Right atrium auricular region (tissue), 2 donors: ENCODE measurements at places on chromosomes 4 and X. TPM values are rescaled to one million over a fixed set of nuclear protein-coding genes. Genes with fewer than 3 reads are reported as not detected.

- no peak for DNase-seq
Observed at GRCh38 chr4:81350040-81350439, 121.7 kb downstream of the RASGEF1B start.

GRCh38 chr4:53013873-53014775 is 152.0 kb downstream of the RASL11B start:
- DNase-seq, result no peak

- DNase-seq, result no peak
Observed at GRCh38 chr4:4541040-4541631, 712 bp downstream of the STX18 start.

OTUD6A gene
- not detected for total RNA-seq

DNA sequence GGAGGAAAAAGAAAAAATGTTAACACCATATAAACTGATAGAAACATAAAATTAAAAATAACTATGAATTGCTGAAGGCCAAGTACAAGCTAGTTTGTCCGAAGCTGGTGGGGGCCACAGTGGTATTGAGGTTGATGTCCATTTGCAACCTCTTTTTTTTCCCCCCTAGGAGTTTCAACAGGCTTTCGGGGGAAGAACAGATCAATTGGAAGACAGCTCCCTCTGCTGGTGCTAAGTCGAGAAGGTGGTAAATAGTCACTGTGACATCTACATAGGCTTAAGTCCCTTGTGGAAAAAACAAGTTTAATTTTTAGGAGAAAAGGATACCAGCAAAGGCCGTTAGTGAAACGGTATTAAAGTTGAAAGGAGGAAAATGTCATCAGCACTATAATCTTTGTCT is 115.7 kb upstream of the ZXDA start:
- no peak for DNase-seq

DNA sequence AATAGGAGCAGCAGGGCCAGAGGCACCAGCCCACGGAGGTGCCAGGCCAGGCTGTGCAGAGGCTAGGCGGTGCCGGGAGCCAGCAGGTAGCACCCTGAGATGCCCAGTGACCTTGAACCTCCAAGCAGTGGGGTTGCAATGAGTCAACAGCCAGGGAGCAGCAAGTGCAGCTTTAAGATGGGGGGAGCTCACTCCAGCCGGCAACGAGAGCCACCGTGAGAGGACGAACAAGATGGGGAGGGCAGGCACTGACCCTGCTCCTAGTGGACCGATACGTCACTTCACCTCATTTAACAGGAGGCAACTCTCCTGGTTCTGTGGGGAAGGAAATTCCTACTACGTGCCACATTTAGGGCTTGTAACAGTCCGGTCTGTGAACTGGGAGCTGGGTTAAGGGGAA is 4.8 kb downstream of the LETM1 start:
- DNase-seq, result no peak

DNA sequence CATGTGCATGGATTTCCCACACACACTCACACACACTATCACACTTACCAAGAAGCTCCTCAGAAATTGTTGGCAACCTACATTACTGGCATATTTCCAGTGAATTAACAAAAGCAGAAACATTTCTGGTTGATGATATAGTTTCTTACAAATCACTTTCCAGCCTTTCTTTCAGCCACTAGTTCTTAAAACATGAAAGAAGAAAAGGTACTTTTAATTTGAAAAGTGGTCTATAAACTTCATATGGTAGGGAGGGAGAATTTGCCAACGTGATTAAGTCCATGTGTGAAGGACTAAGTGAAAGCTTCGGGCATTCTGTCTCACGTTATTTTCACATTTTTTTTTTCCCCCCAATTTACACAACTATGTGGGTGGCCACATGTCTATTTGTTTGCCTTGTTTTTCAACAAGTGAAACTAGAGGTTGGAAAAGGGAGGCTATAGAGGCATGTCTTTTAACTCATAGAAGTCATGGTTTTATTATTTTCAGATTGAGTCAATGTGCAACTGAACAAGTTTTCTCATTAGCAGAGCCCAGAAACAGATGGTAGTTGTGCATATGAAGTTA is 832.1 kb upstream of the INTU start:
- DNase-seq, result no peak

- DNase-seq, result no peak
Observed at GRCh38 chr4:21209860-21210259, 509.6 kb downstream of the PACRGL start.

CLDN22 gene
- total RNA-seq, result not detected

- no peak for DNase-seq
Observed at GRCh38 chr4:46844325-46844917, 64.6 kb downstream of the COX7B2 start.

TMPRSS11B gene
- total RNA-seq, result not detected

DNA sequence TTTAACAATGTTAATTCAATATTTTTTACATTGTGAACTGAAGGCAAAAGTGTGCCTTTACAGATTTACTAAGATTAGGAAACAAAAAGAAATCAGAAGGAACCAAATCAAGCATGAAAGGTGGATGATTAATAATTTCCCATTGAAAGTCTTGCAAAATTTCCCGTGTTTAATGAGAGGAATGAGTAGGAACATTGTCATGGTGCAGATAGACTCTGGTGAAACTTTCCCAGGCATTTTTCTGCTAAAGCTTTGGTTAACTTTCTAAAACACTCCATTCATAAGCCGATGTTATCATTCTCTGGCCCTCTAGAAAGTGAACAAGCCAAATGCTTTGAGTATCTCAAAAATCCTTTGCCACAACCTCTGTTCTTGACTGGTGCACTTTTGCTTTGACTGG is 1522.8 kb upstream of the PABPC4L start:
- no peak for DNase-seq

DNA sequence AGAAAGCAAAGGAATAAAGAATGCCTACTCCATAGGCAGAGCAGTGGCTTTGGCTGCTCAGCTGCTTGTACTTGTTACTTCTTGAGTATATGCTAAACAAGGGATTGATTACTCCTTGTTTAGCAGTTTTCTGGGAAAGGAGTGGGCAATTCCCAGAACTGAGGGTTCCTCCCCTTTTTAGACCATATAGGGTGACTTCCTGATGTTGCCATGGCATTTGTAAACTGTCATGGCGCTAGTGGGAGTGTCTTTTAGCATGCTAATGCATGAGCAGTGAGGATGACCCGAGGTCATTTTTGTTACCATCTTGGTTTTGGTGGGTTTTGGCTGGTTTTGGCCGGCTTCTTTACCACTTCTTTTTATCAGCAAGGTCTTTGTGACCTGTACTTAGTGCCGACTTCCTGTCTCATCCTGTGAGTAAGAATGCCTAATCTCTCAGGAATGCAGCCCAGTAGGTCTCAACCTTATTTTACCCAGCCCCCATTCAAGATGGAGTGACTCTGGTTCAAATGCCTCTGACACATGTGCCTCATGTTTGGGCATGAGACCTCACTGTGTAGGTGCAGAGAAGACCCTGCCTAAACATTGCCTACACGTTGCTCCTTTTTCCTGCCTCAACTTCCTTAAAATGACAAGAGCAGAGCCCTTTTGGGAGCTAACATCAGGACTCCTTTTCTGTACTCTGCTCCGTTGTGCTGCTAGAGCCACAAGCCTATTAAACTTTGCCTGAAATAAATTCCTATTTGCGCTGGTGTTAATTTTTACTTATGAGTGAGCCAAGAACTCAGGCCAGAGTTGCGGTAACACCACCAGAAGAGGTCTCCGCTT is 21.0 kb upstream of the UBA6 start:
- DNase-seq, result no peak

DNA sequence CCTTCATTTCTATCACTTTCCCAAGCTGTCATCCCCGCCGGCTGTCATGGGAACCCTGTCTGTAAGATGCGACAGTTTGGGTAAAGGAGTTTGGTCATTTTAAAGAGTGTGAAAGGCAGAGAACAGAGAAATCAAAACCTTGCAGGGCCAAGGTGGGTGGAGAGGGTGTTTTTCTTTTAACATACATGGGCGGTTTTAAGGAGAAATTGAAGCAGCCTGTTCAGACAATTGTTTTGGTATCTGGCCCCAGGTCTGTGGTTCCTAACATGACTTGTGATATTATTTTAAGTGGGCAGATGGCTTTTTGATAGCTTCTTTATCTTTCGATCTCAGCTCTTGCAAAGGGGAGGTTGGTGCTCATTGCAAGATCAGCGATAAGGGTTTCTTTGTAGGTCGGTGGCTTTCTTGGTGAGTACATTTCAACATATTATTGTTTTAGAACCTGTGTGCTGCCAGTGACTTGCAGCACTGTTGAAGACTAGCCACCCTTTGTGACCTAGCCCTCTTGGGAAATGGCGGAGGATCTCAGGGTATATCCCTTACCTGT is 3.7 kb downstream of the PPP1R3F start:
- DNase-seq, result no peak

TGIF2LX gene
- not detected for total RNA-seq

DNA sequence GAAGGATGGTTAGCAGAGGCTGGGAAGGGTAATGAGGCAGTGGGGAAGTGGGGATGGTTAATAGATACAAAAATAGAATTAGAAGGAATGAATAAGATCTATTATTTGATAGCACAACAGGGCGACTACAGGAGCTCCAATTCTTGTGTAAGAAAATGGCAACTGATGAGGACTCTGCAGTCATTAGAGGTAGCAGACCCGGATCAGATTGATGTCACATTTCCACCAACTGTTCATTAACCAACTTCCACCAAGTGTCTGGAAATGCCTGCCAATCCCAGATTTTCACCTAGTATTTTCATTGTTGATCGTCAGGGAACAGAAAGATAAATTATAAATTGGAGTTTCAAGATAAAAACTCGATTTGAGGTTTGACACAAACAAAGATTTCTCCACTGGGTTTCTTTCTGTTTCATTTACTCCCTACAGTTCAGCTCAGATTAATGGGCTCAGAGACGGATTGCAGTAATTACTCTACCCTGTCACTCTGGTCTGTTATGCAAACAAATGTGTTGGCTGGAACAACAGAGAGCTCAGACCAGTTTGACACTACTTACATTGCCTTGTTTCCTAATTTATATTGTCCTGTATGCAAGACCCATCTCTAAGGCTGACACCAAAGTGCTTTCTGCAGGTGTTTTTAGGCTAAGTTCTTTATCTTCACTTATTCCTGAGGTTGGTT is 909.2 kb upstream of the PRKX start:
- DNase-seq, result no peak

DNA sequence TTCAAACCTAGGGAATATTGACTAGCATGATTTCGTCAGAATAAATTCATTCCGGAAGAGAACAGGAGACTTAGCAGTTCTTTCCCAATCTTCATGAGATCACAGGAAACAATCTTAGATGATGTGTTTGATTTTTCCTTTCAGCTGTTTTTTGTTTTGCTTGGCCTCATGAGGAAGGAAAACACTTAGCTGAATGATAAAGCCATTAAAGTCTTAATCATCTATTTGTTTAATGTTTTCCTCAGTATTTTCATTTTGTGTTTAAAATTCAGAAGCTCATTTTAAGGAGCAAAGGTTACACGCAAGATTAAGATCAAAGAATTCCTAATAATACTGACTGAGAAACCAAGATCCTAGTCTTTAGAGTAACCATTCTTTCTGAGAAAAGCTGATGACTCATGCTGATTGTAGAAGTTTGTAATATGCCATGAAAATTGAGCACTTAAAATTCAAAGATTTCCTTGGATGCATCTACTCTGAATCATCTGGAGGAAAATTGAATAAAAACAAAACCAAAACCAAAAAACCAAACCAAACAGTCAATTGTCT is 15.4 kb upstream of the TBC1D19 start:
- DNase-seq, result no peak

GRCh38 chr4:1152290-1152689 is 20.1 kb downstream of the SPON2 start:
- DNase-seq, result no peak

DNA sequence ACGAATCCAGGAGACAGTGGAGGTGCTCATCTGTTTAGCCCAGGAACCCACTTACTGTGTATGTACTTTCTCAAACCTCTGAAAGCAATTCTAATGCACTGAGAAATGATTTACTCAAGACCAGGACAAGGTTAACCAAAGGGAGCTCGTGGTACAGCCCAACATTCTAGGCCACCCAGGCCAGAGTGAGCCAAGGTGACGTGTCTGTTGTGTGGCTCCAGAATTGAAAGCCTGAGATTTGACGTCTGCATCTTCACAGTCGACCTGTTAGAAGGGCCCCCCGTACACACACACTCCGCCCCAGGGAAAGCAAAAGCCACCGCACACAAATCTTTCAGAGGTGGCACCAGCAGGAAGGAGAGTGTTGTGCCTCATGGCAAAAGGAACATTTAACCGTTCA is 2.3 kb downstream of the MAP3K15 start:
- DNase-seq, result no peak

- no peak for DNase-seq
Observed at GRCh38 chrX:50448565-50448964, 22.1 kb downstream of the DGKK start.

DNA sequence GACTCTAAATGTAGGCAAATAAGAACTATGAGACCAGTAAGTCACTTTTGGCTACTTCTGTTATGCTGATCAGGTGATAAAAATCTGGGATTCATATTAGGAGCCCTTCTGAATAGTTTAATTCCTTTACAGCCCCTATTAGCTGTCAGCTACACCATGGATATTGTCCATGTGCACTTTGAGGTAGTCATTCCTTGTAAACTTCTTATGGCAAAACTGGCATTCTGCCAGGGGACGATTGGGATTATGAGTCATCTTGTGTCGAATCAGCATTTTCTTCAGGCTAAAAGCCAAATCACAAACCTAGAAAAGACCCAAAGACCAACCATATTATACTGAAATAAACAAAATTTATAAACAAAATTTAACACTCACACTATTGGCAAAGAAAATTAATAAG is 227.6 kb downstream of the PRDM5 start:
- DNase-seq, result no peak

DNA sequence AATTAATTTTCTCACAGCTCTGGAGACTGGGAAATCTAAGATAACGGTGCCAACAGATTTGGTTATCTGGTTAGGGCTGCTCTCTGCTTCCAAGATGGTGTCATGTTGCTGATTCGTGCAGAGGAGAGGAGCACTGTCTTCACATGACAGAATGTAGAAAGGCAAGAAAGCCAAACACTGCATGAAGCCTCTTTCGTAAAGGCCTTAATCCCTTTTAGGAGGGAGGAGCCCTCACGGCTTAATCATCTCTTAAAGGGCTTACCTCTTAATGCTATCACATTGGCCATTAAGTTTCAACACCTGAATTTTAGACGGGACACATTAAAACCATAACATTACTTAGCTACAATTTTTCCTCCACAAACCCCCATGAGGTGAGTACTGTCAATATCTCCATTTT is 174.1 kb downstream of the COX18 start:
- no peak for DNase-seq

DNA sequence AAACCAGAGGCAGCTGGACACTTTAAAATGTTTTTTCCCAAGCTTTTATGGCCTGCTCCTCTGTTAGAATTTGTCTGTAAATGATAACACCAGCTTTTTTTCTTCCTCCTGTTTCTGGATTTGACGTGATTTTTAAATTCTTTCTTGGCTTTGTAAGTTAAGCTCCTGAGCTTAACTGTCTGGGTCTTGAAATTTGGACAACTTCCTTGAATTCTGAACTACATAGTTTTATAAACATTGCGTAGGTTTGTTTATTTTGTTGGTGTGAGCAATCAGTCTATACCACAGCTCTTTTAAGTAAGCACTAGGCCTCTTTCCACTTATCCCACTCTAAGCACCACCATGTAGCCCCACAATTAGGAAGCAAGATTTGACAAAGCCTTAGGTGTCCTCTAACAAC is 144.4 kb upstream of the GUCY1A1 start:
- no peak for DNase-seq
